ENCODE measurements at places on chromosomes 3 and 15.

GRCh38 chr3:100463646-100464155, 28.7 kb upstream of the TMEM45A start:
- no peak for DNase-seq

DNA sequence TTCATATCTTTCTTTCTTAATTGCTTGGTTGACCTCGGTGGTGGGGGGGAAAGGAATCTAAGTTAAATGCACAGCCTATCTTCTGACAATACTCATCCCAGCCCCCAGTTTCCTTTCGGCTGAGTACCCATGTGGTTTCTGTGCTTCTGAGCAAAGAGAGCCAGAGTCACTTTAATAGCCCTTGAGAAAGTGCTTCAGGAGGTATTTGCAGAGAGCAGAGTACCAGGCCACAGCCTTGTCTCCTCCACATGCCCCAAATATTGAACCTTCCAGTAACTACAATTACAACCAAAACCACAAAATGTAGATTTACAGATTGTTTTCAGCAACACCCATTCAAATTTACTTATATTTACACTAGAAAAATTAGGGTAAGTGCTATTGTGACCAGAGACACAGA, 647.4 kb downstream of the NR2F2 start:
- DNase-seq, result no peak

GRCh38 chr3:162799910-162800309, 1303.3 kb downstream of the OTOL1 start:
- no peak for DNase-seq

GRCh38 chr3:188322135-188322887, 168.4 kb downstream of the LPP start:
- no peak for DNase-seq

DNA sequence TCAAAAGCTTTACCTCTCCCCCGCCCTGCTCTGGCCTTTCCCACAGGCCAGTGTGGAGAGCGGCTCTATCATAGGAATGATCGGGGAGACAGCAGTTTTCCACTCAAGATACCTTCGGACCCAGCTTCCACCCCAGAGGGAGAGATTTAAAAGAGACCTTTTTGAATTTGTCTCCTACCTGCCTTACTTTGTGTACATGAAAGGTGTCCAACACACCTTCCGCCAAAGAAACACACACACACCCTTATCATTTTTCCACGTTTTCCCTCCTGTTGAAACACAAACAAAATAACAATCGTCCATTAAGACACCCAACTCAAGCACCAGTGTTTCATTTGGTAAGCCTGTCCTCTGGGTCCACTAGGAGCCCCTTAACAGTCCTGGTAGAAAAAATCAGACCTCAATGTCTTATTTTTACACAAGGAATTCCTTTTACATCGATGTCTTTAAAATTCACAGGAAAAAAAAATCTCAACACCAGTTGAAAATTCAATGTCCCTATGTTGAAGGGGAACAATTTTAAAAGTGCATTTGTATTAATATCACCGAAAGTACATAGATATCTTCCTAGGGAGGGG, 4.0 kb downstream of the HES1 start:
- no peak for DNase-seq

- DNase-seq, result no peak
Observed at GRCh38 chr15:85763157-85763556, 31.6 kb downstream of the KLHL25 start.

DNA sequence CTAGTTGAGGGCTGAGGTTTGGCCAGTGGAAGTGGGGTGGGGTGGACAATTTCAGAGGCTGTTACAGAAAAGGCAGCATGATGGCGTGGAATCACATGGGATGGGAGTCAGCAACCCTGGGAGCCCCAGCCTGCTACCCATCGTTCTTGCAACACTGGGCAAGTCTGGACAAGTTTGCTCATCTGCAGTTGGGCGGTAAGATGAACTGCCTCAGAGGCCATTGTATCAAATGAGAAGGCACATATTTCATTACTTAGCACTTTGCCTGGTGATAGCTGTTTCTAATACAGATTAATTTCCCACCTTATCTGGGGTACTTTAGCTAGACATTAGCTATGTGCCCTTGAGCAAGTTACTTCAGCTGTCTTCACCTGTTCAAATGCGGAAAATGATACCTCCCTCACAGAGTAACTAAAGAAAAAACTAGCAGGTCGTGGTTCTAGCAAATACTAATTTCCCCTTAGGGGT, 248.9 kb downstream of the THSD4 start:
- no peak for DNase-seq

- no peak for DNase-seq
Observed at GRCh38 chr15:90113166-90113565, 10.9 kb upstream of the IDH2 start.

GRCh38 chr3:45906681-45907407, 20.5 kb downstream of the CCR9 start:
- DNase-seq, result peak; percentile 58

DNA sequence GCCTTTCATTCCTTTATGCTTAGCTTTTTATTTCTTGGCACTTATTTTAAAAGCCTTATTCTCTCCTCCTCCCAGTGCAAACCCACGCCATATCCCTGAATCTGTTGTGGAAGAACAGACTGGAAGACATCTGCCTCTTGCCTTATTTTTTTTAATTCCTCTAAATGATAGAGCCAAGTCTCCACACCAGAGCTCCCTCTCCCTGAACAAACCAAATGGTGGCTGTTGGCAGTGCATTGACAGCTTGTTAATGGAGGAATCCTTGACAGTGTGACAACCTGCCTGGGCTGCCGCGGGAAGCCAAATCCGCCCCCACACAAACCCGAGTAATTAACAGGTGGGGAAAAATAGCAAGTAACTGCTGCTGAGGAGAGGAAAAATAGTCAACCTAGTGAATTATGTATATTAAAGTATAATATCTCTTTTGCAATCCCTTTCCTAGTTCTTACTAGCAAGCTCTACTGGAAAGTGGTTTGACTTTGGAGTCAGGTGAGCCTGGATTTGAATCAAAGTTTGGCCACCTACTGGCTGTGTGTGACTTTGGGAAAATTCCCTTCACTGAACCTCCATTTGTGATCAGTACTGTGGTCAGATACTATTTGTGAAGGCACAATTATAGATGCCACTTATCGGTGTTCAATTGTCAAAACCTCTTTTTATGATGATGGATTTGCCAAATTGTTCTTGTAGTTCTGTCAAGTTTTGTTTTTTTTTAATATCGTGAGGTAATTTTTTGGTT, 589.6 kb downstream of the PDCD6IP start:
- DNase-seq, result no peak

GRCh38 chr15:83092309-83092976, 15.0 kb upstream of the TM6SF1 start:
- no peak for DNase-seq

GRCh38 chr3:156149876-156150275, 29.5 kb downstream of the KCNAB1 start:
- DNase-seq, result no peak

- DNase-seq, result no peak
Observed at GRCh38 chr15:69648212-69648611, 195.6 kb downstream of the RPLP1 start.

GRCh38 chr3:152159328-152159727, 109.4 kb upstream of the MBNL1 start:
- DNase-seq, result no peak

GRCh38 chr3:44418549-44418948, 58.9 kb downstream of the ZNF445 start:
- no peak for DNase-seq

DNA sequence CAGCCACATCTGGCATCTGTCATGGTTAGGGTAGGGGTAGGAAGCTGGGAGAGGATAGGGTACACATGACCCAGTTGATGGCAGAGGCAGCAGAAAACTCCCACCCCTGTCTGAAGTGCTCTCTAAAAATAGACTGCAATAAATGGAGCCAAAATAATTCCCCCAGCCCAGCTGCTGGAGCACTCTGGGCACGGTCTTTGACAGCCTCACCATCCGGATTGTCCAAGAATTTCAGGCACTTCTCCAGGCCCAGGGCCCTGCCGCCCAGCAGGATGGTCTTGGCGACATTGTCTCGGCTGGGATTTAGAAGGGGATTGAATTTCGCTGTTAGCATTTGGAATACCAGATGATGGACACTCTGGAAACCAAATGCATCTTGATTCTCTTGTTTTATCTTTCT, 103.7 kb downstream of the IQSEC1 start:
- no peak for DNase-seq

GRCh38 chr15:66144978-66145725, 108.4 kb downstream of the MEGF11 start:
- DNase-seq, result no peak

Measured in suprapubic skin (tissue), 4 donors.